Glomerular endothelial cell (primary cell): ENCODE measurements at places on chromosomes 1 and 21. TPM values are rescaled to one million over a fixed set of nuclear protein-coding genes. Genes with fewer than 3 reads are reported as not detected.

DNA sequence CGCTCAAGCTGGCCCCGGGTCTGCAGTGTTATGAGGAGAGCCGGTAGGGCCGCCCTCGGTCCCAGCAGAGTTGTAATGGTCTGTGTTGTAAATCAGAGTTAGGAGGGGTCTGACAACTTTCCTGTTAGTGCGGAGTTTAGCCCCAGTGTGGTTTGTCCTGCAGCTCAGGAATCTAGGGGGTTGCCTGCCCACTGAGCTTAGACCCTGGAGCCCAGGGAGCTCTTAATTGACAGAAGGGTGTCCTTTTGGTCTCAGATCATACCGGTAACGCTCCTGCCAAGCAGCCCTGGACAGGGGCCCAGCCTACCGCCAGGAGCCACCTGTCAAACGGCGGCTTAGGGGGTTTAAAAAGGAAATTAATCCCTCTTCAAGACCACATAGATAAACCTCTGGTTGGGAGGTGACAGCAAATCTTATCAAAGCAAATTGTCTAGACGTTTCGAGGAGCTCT lies 164.4 kb downstream of the DYRK1A start:
- DNase-seq = no peak

Gene LRRC39
- 0.53 TPM in 1 of 2 replicates, not detected in the other for total RNA-seq

DNA sequence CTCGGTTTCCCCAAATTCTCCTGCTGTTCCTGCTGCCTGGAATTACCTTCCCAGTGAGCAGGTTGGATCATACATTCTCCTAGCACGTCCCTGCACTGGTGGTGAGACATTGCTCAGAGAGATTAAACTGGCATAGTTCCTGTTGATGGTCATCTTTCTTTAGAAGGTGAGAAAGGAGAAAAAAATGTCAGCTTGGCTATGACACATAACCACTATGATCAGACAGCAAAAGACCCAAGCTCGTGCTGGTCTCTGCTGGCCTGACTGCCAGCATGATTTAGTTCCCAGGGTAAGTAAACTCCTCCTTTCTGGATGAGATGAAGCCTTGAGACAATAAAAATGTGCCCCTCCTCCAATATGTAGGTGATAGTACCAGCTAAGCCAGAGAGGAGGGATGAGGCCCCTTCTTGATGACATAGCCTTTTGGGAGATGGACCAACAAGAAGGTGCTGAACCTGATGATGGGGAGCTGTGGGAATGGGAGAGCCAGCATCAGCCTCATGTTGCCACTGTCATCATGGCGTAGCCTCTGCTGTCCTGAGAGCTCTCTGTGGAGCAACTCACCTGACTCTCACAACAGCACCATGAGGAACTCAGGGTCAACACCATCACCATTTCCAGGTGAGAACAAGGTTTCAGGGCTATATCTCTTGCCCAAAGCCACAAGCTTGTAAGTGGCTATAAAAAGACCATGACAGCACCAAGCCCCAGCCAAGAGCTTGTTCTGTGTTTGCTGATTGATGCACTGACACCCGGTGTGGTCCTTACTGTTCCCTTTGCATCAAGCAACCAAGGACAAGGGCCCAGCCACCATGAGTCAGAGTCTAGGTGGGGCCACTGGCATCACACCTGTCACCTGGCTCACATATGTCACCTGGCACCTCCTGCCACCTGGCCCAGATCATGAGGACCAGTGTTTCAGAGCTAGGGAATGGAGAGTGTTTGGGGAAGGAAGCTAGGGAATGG lies 200.0 kb downstream of the MATN1 start:
- DNase-seq = no peak

- no peak for DNase-seq
Observed at GRCh38 chr1:173020138-173020750, 30.5 kb downstream of the TNFSF18 start.

GRCh38 chr1:219120624-219121544 lies 52.8 kb upstream of the LYPLAL1 start:
- no peak for DNase-seq
